ENCODE measurements at places on chromosomes 2 and 18.

DNA sequence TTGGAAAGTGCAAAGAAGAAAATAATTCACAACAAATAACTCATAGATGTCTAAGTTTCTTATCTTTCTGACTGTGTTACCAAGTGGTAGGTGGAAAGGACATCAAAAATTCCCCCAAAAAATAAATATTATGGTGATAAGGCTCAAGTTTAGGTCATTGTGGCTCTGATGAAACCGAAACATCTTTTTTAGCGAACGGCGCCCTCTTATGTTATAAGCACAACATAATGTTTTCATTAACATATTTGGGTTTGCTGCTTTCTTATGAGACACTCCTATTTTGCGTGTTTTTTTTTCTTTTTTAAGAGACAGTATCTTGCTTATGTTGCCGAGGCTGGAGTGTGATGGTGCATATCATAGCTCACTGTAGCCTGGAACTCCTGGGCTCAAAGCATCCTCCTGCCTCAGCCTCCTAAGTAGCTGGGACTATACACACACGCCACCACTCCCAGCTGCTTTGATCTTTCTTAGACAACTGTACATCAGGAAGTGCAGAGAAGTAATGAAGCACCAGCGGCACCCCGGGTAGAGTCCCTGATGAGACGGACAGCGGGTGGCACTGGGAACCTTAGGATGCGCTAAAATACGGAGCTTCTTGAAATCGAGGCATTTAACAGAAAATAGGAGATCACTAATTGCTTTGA lies 38.5 kb upstream of the SLC35G4 start:
- no peak for DNase-seq

DNA sequence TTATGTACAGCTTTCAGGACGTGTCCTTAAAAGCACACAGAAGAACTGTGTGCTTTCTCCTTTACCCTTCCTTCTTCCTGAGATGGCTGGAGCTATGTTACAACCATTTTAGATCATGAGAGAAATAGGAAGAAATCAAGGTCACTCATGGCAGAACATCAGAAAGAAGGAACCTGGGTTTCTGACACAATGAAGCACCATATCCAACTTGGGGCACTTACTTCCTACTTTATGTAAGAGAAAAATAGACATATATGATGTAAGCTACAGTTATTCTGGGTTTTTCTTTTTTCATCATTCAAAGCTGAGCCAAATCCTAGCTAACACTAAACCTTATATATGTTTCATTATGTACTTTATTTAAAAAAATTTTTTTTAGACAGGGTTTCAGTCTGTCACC lies 79.5 kb downstream of the FAM161A start:
- DNase-seq = no peak

DNA sequence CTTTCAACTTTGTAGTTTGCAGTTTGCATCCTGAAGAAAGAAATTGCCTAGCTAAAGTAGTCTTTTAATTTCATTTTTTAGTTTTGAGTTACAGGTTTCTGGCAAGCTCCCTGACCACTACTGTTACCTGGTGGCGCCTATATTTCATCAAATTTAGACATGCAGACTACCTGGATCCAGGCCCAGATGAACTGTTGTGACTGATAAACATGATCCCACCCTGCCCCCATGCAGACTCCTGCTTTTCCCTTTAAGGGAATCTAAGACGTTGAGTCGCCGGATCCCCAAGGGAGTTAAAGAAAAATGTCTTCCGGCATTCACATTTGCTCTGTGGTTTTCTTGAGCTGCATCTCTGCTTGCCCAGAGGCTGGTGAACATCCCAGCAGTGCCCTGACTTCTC lies 22.2 kb downstream of the METAP1D start:
- DNase-seq = no peak

- no peak for DNase-seq
These were observed 34.6 kb downstream of the GULP1 start for GRCh38 chr2:188326290-188326668.

GRCh38 chr2:152944099-152944498 lies 225.7 kb downstream of the ARL6IP6 start:
- DNase-seq = no peak

DNA sequence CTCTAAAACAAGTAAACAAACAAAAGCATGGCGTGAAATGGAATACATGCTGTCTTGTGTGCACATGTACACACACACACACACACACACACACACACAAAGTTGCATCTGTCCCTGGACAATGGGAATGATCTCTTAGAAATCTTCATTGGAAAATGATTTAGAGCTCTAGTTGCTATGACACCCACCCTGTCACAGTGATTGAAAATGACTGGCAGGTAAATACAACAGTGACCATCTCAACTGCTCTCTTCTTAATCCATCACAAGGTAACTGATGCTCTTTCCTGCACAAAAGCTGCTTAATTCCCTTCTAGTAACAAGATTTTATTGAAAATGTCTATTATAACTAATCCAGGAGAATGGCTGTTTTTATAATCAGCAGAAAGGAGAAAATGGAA lies 1011.7 kb upstream of the GYPC start:
- DNase-seq = no peak
